Nasal cavity respiratory epithelium epithelial cell of viscerocranial mucosa (primary cell): ENCODE measurements at places on chromosomes 1 and 21. TPM values are rescaled to one million over a fixed set of nuclear protein-coding genes. Genes with fewer than 3 reads are reported as not detected.

Gene CLCNKA
- total RNA-seq = not detected in 2 replicates

Gene TRABD2B
- 1.1 TPM in 1 of 2 replicates, not detected in the other for total RNA-seq

Gene TMEM51
- 7.9 and 15.9 TPM in 2 replicates for total RNA-seq

Gene SPATA46
- not detected in 2 replicates for total RNA-seq

Gene IL20
- total RNA-seq = 0.43 and 3.8 TPM in 2 replicates

Gene TMEM240
- total RNA-seq = 0.34 and 0.71 TPM in 2 replicates

Gene ABCG1
- 32.0 and 81.0 TPM in 2 replicates for total RNA-seq

Gene TNNT2
- 0.68 and 1.3 TPM in 2 replicates for total RNA-seq

Gene ATP1A4
- not detected in 2 replicates for total RNA-seq

Gene LCE5A
- not detected in 2 replicates for total RNA-seq

Gene IVL
- 18.8 and 30.8 TPM in 2 replicates for total RNA-seq

Gene SHE
- total RNA-seq = 0.07 TPM in 1 of 2 replicates, not detected in the other

Gene HAO2
- total RNA-seq = not detected in 2 replicates

Gene STMN1
- total RNA-seq = 24.9 and 44.0 TPM in 2 replicates

Gene HEYL
- under 0.01 TPM in 1 of 2 replicates, not detected in the other for total RNA-seq

Gene MPZ
- total RNA-seq = under 0.01 and 0.07 TPM in 2 replicates

Gene CR1
- total RNA-seq = not detected in 2 replicates

Gene ALG6
- 14.7 and 19.1 TPM in 2 replicates for total RNA-seq

Gene S100A7A
- total RNA-seq = under 0.01 TPM in 1 of 2 replicates, not detected in the other

Gene AADACL4
- total RNA-seq = not detected in 2 replicates

Gene LAX1
- total RNA-seq = under 0.01 and 0.07 TPM in 2 replicates

Gene GNAT2
- total RNA-seq = 0.14 TPM in 1 of 2 replicates, not detected in the other

Gene ZC3H12A
- 25.3 and 57.6 TPM in 2 replicates for total RNA-seq

Gene OR2T11
- not detected in 2 replicates for total RNA-seq

Gene TRNP1
- total RNA-seq = 10.7 and 18.8 TPM in 2 replicates

Gene ZNF362
- total RNA-seq = 0.68 and 4.9 TPM in 2 replicates

Gene GSTM2
- 0.34 and 9.2 TPM in 2 replicates for total RNA-seq

Gene HLX
- total RNA-seq = 0.07 TPM in 1 of 2 replicates, not detected in the other

Gene LHX8
- not detected in 2 replicates for total RNA-seq

Gene ESRRG
- total RNA-seq = 0.21 TPM in 1 of 2 replicates, not detected in the other

Gene FCMR
- total RNA-seq = 0.34 and 0.36 TPM in 2 replicates

Gene SEMA6C
- 0.34 and 1.3 TPM in 2 replicates for total RNA-seq

Gene RPL11
- 1,078 and 1,264 TPM in 2 replicates for total RNA-seq

Gene ACTN2
- total RNA-seq = under 0.01 TPM in 1 of 2 replicates, not detected in the other

Gene KPRP
- total RNA-seq = 0.34 TPM in 1 of 2 replicates, not detected in the other

Gene CTSE
- not detected in 2 replicates for total RNA-seq

Gene TAL1
- under 0.01 TPM in 1 of 2 replicates, not detected in the other for total RNA-seq
